ENCODE measurements at places on chromosomes 3 and 15.

DNA sequence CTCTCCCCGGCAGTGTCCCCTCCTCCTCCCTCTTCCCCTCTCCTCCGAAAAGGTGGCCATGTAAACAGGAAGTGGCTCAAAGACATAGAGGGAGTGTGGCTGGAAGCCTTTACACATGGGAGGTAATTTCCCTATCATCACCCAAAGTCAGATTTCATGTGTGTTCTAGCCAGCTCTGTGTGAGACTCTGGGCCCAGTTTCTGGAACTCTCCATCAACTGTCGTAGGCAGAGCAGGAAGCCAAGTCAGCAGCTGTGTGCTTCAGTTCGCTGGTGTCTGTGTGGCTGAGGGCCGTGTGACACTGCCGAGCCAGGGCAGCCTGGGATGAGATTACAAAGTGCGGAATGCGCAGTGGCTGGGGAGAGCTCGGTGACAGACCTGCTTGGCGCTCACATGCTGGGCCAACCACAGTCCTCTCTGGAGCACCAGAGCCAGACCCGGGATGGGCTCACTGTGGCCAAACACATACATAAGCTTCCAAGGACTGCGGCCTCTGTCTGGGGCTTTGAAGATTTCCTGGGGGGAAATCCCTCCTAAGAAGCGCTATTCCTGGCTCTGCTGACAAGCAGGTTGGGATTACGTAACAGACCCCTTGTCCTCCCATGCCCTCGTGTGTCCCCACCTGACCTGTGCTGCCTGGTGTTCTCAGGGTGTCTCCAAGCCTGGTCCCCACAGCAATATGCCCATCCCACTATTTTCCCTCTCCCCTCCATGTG, 50.7 kb downstream of the UMPS start:
- DNase-seq = peak; percentile 85

DNA sequence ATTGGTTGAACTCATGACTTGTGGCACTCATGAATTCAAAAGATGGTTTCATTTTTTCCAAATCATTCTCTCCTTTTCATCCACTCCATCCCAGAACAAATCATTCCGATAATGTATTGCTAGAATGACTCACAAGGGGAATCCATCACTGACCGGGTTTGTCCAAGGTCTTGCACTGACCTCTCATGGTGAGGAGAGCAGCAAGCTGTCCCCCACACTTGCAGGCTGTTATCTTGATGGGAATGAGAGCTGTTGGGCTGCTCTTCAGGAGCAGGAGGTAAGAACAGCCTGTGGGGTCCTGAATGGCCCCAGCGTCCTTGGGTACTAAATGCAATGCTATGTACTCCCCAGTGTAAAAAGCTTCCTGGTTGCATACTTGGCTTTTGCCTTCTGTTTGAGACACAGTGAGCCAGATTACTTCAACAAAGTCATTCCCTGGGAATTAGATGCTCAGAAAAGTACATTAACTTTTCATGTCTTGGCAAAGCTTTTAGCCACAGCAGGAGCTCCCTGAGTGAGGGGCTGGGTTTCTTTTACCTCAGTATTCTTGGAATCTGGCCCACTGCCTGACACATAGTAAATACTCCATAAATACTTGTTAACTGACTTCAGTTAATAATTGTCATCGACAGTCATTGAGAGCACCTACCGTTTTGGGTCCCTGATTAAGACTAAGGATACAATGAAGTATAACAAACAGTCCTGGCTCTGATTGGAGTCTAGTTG, 24.1 kb downstream of the CCNL1 start:
- peak; percentile 93 for DNase-seq

- peak; percentile 37 for DNase-seq
These were observed 56.8 kb upstream of the LCTL start for GRCh38 chr15:66622591-66623022.

GRCh38 chr15:78682693-78683410, 41.8 kb upstream of the CHRNB4 start:
- DNase-seq = no peak

- DNase-seq = peak; percentile 13
These were observed 294.0 kb upstream of the SOX2 start for GRCh38 chr3:181417748-181418147.

GRCh38 chr15:68402432-68403160, 29.4 kb downstream of the ITGA11 start:
- DNase-seq = no peak

DNA sequence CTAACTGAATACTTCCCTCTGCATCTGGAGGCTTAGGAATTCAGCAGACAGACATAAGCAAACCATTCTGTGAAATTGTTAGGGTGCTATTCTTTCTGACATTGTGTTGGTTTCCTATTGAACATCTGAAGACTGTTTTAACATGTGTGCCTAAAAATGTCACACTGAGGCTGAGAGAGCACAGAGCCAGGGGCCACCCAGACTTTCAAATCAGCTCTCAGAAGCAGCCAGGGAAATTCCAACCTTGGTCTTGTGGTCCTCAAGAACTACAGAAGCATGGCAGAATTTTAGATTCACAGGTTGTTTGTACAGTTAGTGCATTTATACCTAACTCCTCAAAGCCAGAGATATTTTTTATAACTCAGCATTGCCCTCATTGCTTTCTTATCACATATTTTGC, 929.2 kb upstream of the CFAP20DC start:
- no peak for DNase-seq

- peak; percentile 2 for DNase-seq
These were observed 30.3 kb downstream of the CX3CR1 start for GRCh38 chr3:39249453-39250115.

DNA sequence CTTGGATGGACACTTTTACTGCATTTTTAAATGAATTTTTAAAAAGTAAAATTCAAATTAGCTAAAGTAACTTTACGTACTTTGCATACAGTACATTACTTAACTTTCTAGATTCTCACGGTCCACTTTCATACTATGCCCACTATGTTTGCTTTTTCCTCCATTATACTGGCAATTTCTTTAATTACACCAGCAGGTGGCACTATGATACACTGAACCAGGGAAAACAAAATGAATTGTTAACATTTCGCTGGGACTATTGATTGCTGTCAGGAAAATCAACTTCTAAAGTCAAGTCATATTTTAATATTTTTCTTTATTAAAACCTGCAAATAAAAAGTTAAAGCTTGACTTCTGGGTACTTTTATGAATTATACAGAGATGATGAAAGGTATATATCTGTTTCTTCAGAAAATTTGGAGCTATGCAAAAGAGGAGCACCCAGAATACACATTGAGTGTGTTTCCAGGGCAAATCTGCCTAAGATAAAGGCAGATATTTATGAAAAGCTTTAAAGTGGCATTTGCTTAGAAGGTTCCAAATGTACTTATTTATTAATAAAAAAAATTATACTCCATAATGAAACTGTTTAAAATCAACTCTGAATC, 21.8 kb upstream of the POU1F1 start:
- peak; percentile 66 for DNase-seq

- DNase-seq = no peak
These were observed 93.0 kb upstream of the LYSMD4 start for GRCh38 chr15:99826157-99826780.

- no peak for DNase-seq
These were observed 85.1 kb downstream of the OCA2 start for GRCh38 chr15:28013976-28014375.

GRCh38 chr3:122025296-122025695, 3.2 kb upstream of the ILDR1 start:
- no peak for DNase-seq

GRCh38 chr15:29708519-29708918, 113.7 kb downstream of the TJP1 start:
- DNase-seq = peak; percentile 30

GRCh38 chr15:65081758-65082157, 5.2 kb downstream of the KBTBD13 start:
- no peak for DNase-seq

GRCh38 chr3:139468399-139468798, 7.9 kb downstream of the RBP2 start:
- no peak for DNase-seq

- DNase-seq = no peak
These were observed 216.3 kb upstream of the TLE3 start for GRCh38 chr15:70314018-70314354.

GRCh38 chr3:156098437-156099035, 21.8 kb upstream of the KCNAB1 start:
- no peak for DNase-seq

GRCh38 chr15:85312486-85312885, 67.9 kb upstream of the AKAP13 start:
- DNase-seq = no peak

- no peak for DNase-seq
These were observed 30.3 kb upstream of the BCL6 start for GRCh38 chr3:187775549-187775948.

DNA sequence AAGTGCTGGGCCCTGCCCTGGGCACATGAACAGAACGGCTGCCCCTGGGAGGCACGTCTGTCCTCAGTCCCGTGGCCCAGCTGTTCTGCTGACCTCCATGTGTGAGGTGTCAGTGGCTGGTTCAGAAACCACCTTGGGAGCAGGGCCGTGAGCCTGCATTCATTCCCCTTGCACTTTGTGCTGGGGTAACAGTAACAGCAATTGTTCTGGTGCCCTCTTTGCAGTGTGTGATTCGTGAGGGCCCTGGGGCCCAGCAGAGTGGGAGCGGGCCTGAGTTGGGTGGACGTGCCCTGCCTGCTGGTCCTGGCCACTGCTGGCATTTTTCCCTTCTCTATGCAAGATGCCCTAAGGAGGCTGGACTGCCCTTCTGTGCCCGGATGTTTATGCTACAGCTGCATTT, 50.4 kb upstream of the MYZAP start:
- no peak for DNase-seq

DNA sequence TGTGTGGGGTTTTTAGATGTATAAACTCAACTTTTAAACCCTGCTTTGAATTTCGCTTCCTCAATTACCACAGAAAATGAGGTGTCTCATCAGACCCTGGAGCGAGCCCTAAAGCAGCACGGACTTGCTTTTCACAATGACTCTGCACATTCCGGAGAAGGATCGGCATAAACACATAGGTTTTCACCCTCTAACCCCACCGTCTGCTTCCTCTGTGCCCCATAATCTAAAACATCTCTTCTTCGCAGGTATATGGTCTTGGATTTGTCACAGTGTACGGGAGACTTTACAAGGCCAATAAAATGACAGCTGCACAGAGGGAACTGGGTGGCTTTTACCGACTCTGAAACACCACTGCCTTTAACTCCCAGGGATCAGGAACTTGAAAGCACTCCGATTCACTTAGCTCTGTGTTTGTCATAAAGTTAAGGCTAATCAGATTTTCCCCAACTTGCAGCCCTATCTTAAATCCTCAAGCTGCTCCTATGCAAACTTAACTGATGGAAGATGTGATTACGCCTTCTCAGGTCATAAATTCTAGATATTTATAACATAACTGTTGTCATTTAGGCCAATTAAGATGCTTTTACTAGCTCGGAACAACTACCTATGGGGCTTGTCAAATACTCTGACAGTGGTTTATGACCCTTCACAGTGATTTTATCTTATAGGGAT, 133.4 kb upstream of the WNT5A start:
- no peak for DNase-seq

DNA sequence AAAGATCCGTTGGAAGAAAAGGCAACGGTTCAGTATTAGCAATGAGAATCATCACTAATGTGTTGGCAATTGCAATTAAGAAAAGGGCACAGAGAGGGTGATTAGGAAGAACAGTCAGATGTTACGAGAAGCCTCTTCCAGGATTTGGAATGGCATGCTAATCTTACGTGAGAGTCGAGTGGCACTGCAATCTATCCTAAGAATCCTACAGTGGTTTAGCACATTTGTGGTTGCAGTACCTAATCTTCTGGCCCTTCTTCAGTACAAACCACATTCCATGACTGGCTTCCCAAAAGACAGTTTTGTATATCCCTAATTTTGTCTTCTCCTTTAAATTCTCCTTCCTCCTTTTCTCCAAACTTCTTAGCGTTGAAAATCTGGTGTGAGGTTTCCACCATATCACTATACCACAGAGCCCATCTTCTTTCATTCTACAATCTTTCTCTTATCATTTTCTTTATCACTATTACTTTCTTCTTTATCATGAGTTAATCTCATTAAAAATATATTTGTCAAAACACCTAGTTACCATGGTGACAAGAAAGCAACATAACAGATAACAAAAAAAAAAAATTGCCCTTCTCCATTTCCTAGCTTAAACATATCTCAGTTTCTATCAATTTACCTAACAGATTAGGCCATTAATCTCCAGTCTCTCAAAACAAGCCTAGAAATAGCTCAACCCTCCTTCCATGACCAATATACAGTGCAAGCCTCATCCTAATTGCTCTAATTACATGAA, 60.1 kb downstream of the IGSF11 start:
- no peak for DNase-seq

GRCh38 chr15:60580650-60581376, 101.9 kb upstream of the ICE2 start:
- no peak for DNase-seq

GRCh38 chr15:80693682-80694610, 1.2 kb upstream of the ABHD17C start:
- no peak for DNase-seq

DNA sequence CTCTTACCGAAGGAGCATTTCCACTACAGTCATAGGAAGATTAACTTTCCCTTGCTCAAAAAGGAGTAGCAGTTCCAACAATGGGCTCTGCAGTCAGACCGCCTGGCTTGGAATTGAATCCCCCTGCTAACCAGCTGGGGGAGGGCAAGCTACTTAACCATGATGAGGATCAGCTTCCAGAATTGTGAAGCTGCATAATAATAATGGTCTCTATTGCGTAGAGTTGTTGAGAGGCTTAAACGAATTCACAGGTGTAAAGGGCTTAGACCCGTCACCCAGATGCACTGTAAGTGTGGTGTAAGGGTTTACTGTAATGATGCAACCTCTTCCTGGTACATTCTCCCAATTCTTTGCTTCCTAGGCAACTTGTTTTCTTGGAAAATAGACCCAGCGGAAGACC, 185.2 kb upstream of the RGMA start:
- DNase-seq = no peak

GRCh38 chr3:187983484-187984124, 170.4 kb upstream of the LPP start:
- no peak for DNase-seq

- DNase-seq = no peak
These were observed 1.3 kb downstream of the NGLY1 start for GRCh38 chr3:25781758-25782594.

- no peak for DNase-seq
These were observed 5.6 kb downstream of the CTXND1 start for GRCh38 chr15:80246425-80246894.

DNA sequence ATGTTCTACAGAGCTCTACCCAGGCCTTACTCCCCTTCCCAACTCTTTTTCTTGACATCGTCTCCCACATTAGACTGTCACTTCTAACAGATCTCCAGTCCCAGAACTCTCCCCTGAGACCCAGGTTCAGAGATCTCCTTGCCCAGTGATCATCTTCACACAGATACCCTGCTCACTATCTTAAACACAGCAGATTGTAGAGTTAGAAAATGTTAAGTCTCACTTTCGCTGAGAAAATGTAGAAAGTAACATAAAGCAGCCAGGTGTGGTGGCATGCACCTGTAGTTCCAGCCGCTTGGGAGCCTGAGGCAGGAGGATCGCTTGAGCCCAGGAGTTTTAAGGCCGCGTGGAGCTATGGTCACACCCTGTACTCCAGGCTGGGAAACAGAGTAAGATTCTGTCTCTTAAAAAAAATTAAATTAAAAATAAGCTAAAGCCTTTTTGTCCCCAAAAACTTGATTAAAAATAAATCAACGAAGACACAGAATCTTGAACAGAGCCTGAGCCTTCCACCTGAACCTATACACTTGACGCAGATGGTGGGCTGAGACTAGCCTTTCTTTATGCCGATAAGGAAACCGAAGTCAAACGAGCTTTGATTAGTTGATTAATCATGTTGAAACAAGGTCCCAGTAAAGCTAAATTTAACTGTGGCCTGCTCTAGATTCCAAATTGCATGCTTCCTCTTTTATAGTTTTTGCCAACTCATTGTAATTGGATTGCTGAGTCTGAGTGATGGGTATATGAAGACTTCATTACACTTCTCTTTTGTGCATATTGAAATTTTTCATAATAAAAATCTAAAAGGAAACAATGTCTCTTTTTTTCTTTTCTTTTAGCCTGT, 31.3 kb upstream of the BLM start:
- no peak for DNase-seq
